ENCODE measurements at places on chromosomes 2 and 18.

GRCh38 chr2:134668821-134669220 is 50.0 kb downstream of the TMEM163 start:
- no peak for DNase-seq

DNA sequence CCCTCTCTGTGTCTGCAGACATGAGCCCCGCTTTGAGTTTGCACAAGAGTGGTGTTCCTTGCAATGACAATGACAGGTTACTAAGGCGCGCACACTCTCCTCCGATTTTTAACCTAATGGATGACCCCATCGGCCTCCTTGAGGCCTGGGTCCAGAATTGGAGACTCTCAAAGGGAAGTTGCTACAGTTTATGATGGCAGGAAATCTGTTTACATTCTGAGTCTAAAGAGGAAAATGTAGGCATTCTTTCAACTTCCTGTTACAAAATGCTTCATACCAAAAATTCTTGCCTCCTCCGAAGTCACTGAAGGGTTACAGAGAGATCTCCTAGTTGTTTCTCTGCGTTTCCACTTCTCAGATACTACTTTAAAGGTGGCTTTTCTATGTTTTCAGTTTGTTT is 225.3 kb upstream of the AGAP1 start:
- no peak for DNase-seq

- no peak for DNase-seq
Observed at GRCh38 chr2:128271597-128271910, 47.1 kb downstream of the HS6ST1 start.

- no peak for DNase-seq
Observed at GRCh38 chr2:152701198-152701597, 16.1 kb downstream of the PRPF40A start.

DNA sequence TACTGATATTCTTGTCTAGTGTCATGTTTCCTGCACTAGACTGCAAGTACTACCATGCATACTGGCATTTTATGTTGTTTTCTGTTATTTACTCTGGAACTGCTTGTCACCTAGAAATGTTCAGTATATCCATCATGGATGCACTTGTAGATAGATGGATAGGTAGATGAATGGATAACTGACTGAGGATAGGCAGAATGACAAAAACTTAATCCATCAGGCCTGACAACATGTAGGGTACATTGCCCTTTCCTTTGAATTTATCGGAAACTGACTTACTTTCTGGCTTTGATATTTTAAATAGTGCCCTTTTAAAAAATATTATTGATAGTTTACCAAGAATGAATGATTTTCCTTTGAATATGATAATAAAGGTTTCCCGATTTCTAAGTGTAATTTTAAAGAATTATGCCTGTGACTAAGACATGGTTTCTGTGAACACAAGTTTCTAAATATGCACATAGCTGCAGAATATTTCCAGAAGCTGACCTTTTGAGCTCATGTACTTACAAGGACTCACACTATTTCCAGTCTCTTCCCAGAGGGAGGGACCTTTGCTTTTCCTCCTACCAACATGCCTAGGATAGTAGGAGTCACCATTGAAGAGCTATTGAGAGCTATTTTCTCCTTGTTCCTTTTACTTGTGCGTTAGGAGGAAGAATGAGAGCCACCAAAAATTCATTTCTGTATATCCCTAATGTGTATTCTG is 81.3 kb downstream of the ANKRD12 start:
- DNase-seq = no peak

DNA sequence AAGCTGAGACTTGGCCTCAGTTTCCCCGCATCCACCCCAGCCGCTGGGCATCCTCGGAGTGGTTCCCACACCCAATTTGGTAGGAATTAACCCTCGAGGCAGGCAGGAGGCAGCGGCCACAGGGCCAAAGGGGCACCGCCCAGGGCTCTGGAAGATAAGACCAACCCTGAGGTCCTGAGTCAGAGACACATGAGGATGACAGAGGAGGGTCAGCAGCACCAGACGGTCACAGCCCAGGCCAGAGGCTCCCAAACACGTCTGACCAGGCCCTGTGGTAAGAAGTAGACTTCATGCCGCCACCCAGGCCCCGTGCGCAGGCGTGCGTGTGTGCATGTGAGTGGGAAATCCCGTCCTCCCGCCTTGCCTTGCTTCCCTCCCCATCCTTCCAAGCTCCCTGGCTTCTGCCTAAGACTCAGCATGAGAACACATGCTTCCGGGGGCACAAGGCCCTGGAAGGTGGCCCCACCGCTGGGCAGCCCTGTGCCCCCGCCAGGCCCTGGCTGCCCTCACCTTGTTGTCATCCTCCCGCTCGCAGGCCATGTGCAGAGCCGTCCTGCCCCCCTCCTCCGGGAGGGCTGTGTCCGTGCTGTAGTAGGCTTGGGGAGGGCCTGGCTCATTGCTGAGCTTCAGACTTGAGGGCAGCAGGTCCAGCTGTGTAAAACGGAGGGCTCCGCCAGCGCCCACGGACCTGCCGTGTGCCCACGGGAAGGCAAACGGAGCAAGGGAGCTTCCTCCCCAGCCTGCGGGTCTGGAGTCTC is 46.3 kb downstream of the ANKMY1 start:
- DNase-seq = no peak
